GM04504 (cell line): ENCODE measurements at places on chromosomes 5 and 9.

DNA sequence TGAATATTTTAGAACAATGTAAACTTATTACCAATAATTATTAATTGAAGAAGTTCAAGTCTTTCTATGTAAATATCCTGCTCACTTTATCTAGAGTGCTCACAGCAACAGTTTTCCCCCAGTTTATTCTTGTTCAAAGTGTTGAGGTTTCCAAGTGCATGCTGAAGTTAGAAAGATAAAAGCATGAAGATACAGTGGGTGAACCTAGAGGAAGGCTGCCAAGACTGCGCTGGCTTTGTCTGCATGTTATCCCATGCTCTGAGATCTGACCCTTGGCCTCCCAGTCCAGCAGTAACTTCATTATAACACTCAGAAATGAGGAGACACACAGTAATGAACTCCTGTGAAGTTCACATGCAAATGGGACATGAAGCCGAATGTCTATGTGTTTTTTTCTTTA is 76.0 kb upstream of the PIP5K1B start:
- no peak for DNase-seq

GRCh38 chr9:137083394-137084004 is 3.3 kb upstream of the MAN1B1 start:
- peak; percentile 92 for DNase-seq

DNA sequence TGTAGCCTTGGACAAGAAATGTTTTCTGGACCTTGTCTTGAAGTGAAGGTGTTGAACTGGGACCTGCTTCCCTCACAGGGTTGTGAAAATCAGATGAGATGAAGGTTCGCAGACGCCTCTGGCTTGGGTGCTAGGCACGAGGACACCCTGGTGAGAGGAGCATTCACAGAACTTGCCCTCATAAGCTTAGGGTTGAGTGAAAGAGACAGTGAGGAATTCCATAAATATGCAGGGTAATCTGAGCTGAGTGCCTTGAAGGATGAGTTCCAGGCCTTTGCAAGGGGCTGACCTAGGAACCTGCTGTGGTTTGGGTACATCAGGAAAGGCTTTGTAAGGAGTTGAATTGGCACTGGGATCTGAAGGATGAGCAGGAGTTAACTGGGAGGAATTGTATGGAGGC is 75.7 kb upstream of the SAP30L start:
- no peak for DNase-seq

DNA sequence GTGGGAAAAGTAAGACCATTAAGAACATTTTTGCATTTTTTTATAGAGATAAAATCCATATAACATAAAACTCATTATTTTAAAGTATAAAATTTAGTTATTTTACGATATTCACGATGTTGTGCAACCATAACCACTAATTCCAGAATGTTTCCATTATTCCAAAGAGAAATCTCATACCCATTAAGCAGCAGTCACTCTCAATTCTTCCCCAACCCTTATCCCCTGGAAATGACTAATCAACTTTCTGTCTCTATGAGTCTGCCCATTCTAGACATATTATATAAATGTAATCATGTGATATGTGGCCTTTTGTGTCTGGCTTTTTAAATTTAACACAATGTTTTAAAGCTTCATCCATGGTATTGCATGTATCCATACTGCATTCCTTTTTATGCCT is 115.6 kb upstream of the ADAMTSL1 start:
- no peak for DNase-seq

- peak; percentile 44 for DNase-seq
Measured at GRCh38 chr5:80672140-80672736, 17.5 kb upstream of the DHFR start.

GRCh38 chr5:142561486-142562097 is 124.3 kb downstream of the FGF1 start:
- no peak for DNase-seq

DNA sequence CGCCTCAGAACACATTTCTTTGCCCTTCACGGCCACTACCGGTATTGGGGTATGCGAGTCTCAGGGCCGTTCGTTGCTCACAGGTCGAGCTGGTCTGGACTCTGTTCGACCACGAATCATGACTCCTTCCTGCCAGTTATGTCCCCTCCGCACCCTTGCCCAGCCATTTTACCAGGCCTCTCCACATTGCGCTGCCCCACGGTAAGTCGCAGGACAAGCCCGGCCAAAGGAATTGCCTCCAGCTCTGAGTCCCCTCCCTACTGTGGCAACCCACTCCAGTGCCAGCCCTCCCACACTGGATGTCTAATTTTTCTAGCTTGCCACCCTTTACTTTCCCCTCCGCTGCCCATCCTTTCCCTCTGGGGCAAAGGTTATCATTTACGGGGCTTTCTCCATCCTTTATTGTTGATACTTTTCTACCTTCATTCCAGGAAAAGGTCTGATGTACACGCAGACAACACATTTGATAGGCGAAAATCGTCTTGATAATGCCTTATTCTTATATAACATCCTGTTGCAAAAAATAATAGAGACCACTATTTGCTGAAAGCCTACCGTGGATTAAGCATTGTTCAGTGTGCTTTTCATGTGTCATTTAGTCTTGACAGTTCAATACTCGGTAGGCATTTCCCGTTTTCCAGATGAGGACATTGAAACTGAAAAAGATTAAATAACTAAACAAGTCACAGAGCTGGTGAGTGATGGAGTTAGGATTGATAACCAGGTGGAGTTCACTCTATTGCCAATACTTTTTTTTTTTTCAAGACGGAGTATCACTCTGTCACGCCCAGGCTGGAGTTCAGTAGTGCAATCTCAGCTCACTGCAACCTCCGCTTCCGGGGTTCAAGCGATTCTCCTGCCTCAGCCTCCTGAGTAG is 958 bp upstream of the HSPA5 start:
- DNase-seq = no peak

GRCh38 chr5:69331528-69332445 is 814 bp downstream of the CCDC125 start:
- no peak for DNase-seq

DNA sequence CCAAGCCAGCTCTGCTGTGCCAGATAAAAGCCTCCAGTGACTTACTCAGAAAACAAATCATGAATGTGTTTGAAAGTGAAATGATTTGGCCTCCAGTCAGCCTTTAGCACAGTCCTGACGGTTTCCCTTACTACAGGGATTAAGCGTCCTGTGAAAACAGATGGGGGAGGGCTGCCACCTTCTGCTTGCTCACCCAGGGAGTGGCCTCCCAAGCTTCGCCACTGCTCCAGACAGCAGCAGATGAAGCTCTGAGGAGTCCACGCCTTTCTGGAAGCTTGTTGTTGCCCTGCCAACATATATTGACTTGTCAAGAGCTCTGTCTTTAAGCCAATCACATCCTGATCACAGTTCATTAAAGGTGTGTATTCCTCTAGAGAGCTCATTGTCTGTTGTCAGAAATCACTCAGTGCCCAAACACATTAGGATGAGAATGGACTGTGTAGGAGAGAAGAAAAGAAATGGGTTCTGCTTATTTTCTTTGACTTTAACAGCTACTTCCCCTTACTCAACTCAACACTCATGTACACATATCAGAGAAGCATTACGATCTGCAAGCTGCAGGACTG is 4.9 kb upstream of the FYB1 start:
- no peak for DNase-seq

DNA sequence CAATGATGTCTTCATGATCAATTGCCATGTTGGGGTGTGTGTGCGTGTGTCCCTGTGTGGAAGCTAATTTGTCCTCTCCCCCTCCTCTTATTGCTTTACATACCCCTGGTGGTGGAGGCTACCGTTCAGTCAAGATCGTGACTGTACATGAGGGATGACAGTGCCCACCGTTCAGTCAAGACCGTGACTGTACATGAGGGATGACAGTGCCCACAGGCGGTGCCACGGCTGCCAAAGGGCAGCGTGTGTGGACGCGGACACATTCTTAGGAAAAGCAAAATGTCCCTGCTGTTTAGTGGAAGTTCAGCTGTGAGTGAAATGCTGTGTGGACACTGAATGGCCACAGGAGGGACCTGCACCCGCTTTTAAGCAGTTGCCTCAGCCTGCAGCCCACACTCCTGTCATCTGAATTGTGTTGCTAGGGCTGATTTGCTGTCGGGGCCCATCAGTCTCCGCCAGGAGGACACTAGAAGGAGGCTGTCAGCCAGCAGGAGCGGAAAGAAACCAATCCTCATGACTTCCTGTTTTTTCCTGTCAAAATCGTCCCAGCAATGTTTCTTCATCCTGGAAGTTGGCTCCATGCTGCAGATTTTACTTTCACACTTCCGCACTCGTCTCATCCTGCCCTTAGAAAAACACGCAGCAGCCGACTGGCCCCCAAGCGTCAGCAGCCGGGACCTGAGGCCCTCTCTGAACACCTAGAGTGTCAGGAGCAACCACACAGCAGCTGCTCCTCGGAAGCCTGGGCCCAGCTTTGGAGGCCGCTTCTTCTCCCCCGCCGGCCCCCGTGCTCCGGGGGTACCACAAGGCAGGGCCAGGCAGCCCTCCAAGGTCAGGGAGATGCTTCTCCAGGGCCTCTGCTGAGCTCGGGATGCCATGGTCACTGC is 9.1 kb downstream of the OR2V1 start:
- DNase-seq = no peak

DNA sequence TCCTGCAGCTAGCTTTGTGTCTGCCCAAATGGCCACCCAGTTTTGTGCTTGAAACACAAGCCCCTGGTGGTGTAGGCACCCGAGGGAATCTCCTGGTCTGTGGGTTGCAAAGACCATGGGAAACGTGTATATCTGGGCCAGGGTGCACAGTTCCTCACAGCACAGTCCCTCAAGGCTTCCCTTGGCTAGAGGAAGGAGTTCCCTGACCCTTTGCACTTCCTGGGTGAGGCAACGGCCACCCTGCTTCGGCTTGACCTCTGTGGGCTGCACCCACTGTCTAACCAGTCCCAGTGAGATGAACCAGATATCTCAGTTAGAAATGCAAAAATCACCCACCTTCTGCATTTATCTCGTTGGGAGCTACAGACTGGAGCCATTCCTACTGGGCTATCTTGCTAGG is 865.0 kb upstream of the ACO1 start:
- no peak for DNase-seq

DNA sequence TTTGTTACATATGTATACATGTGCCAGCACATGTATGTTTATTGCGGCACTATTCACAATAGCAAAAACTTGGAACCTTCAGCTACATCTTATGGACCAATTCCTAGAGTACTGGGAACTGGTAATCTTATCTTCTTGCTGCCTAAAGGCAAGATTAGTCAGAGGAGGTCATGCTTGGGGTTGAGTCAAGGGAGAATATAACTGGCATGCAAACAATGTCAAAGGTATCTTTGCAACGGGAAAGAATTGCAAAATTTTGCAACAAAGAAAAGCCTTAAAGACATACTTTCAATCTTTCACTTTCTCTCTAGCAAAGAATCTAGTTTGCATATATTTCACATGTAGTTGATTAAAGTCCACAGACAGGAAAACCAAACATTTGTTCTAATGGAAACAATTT is 145.2 kb downstream of the EDIL3 start:
- DNase-seq = no peak

DNA sequence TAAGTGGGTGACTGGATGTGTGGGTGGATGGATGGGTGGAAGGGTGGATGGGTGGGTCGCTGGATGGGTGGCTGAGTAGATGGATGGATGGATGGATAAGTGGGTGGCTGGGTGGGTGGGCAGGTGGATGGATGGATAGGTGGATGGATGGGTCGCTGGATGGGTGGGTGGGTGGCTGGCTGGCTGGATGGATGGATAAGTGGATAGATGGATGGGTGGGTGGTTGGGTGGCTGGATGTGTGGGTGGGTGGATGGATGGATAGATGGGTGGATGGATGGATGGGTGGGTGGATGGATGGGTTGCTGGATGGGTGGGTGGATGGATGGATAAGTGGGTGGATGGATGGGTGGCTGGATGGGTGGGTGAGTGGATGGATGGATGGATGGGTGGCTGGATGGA is 27.3 kb upstream of the CEP72 start:
- DNase-seq = no peak

DNA sequence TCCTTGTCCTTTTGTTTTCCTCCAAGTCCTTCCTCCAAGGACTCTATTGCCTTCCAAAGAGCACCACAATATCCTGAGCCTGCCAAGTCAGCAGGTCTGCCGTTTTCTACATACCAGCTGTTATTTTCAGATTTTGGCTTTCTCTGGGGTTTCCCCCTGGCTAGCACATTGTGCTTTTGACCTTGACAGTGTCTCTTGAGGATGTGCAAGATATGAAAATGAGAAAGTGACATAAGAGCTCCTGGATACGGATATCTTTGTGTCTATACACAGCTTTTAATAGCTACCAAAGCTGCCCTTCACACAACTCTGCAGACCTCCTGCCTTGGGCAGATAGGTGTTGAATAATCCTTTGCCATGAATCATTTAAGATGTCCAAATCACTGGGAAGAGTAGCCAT is 67.0 kb downstream of the HAPLN1 start:
- no peak for DNase-seq

DNA sequence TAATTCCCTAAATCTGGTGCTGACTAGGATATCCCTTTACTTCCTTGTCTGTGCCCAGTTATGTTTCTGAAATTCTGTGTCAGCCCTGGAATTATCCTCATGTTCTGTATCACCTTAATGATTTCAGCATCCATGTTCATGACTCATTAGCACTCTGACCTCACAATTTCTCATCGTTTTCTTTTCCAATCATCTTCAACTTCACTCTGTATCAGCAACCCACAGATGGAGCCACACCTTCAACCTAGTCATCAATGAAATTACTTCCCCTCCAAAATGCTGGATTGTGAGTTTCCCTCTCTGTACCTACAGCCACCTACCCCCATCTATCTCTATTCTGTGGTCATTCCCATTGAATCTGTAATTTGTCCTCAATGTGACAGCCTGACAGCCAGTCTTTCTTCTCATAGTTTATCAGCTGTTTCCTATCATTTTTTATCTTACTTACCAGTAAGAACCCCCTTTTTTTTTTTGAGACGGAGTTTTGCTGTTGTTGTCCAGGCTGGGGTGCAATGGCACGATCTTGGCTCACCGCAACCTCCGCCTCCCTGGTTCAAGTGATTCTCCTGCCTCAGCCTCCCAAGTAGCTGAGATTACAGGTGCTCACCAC is 3.1 kb upstream of the IL6ST start:
- no peak for DNase-seq

GRCh38 chr5:77643654-77644370 is 5.3 kb upstream of the OTP start:
- DNase-seq = no peak

DNA sequence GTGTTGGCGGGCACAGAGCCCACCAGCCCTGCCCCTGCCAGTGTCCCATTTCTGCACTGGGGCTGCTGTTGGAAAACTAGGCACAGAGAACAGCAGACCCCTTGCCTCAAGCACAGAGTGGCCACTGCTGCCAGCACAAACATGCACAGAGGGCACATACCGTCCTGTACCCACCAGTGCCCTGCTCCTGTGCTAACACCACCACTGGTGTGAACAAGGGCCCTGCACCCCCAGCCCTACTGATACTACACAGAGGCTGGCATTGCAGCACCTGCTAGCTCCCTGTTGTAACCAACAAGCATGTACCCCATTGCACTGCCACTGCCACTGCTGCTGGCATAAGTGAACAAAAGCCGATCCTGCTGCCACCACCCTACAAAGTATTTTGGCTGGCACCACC is 348.0 kb upstream of the MPDZ start:
- no peak for DNase-seq

GRCh38 chr9:121269642-121270254 is 1.8 kb downstream of the GSN start:
- DNase-seq = no peak
